ENCODE measurements at places on chromosomes 2 and 18.

DNA sequence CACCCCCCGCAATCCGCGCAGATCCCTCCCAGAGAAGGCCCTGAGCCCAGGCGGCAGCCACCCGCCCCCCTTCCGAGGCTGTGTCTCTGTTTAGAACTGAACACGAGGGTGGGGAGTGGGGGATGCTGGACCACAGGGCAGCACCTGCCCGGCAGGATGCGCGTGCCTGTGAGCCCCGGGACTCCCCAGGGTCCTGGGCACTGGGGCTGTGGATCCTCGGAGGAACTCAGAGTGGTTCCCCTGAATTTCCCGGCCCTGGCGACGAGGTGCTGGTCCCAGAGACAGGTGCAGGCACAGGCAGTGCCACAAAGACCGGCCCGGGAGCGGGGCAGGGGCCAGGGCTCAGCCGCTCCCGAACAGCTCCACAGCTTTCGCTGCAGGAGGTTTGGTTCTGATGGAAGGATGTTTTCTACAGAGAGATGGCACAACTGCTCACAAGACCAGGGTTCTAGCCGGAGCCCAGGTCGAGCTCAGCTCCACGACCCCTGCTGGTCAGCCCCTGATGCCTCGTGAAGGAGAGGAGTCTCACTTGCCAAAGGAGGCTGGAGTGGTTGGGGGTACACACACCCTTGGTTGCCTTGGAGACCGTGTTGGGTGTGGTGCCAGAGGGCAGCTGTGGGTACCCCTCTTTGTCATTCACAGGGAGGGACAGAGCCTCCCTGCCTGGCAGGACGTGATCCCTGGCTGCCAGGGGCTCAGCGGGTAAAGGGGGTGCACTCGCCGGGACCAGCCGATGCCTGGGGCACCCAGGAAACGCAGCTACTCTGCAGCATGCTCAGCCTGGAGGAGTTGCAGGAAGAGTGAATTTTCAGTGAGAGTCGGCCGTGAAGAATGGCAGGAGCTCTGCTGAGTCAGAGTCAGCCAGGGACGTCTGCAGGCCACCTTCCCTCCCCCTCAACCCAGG is 4.4 kb upstream of the NEU4 start:
- peak; percentile 11 for DNase-seq

GRCh38 chr18:37779220-37779619 is 213.6 kb upstream of the CELF4 start:
- no peak for DNase-seq

DNA sequence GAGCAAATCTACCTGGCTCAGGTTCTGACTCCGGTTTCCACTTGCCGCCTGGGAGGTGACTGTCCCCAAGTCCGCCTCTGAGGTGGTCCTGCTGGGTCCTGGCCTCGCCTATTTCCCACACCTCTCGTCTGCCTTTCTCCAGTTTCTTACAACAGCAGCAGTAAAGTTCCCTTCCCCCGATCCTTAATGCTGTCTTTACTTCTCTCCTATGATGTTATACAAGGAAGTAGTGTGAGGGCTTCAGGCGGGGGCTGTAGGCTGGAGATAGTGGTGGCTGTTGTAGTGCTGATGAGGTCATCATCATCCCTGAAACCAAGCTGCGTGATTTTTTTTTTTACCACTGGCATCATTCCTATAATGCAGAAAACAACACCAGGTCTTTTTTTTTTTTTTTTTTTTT is 18.9 kb downstream of the TGIF1 start:
- no peak for DNase-seq

- peak; percentile 13 for DNase-seq
These were observed 536.7 kb downstream of the TNS1 start for GRCh38 chr2:217466104-217466503.

DNA sequence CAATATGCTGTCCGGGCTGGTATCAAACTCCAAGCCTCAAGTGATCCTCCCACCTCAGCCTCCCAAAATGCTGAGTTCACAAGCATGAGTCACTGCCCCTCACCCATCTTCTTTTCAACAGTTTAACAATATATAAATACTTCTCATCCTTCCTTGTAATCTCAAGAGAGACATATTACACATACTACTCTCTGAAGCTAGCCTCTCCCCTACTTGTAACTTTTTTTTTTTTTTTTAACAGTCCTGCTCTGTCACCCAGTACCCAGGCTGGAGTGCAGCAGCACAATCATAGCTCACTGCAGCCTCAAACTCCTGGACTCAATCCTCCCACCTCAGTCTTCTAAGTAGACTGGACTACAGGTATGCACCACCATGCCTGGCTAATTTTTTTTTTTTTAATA is 5.7 kb downstream of the GFPT1 start:
- DNase-seq: peak; percentile 63
